ENCODE measurements at places on chromosomes 1 and 21. TPM values are rescaled to one million over a fixed set of nuclear protein-coding genes. Genes with fewer than 3 reads are reported as not detected.

The CD5L gene
- total RNA-seq, result not detected

The LRRC42 gene
- total RNA-seq, result 26.8 TPM

The MANEAL gene
- 1.2 TPM for total RNA-seq

The ARHGEF16 gene
- total RNA-seq, result not detected
